CD4-positive, alpha-beta T cell treated with Interleukin-17A for 4 hours (primary cell): ENCODE measurements at places on chromosomes 5 and 9.

DNA sequence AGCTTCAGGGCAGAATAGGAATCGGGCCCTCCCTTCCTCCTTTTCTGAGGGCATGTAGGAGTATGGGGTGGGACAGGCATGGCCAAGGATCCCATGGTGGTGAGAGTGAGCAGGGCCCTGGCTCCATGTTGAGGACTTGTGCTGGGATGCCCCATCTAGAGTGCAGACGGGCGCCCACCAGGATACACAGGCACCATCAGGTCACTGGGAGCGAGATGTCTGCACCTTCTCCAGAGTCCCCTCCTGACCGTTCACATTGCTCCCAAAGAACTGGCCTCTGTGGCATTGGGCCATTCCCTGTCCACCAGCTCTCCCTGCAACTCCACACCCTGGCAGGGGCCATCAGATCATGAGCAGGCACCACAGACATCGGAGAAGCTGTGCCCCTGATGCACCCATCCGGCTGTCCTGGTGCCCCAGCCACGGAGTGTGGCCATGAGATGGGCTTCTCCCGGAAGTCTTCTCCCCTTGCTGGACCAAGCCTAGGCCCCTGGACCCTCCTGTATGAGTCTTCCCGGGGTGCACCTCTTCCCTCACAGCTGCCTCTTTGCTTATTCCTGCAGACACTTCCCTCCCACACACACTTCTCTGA, 195.0 kb downstream of the IRX2 start:
- DNase-seq = no peak

DNA sequence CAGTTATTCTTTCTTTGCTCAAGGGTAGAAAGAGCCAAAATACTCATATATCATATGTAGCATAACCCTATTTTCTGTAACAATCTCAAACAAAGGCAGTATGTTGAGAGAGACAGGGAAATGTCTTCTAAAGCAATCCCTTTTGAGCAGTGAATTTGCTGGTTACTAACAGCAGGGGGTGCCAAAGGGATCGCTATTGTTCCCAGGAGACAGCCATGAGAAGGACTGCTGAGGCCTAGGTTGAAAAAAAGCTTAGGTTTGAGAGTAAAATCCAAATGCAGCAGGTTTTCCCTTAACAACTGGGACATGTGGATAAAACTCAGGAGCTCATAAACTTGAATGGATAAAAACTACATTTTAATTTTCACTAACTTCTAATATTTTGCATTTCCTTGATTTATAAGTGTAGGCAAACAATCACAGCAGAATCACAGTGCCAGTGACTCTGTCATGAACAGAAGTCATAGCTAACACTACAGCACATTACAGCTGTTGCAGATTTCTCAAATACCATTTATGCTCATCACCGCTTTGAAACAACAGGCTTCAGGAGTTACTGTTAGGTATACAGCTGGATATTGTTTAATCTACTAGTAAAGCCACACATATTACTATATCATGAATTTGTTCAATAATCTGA, 148.4 kb downstream of the MAPKAP1 start:
- DNase-seq = peak; percentile 59

DNA sequence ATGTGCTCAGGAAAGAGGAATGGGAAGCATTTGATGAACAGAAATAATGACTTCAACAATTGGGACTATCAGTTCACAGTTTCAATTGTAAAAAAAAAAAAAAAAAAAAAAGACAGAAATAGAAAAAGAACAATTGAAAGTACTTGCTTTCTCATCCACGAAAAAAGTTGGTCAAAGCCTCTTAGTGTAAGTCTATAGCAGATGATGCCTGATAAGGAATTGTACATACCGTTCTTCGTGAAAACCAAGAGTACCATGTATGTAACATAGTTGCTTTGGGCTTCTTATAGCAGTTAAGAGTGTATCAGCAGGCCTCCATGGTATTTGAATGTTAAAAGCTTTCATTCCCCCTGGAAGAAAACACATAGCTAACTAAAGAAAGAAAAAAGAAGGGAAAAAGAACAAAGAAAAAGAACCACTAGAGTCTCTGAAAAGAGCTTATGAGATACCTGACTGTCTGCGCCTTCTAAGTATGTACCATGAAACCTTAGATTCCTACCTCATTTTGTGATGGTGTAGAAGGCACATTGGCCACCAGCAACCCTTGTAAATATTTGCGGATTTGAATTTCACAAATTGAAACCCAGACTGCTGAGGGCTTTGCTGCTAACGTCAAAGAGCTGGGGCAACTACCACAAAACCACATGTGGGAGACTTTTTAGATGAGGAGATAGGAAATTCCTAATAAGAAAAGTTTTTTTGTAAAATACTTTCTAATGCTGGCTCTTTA, 75.2 kb downstream of the TMC1 start:
- DNase-seq = no peak

GRCh38 chr5:135761746-135762145, 72.7 kb upstream of the SLC25A48 start:
- no peak for DNase-seq
